ENCODE measurements at places on chromosomes 2 and 18.

DNA sequence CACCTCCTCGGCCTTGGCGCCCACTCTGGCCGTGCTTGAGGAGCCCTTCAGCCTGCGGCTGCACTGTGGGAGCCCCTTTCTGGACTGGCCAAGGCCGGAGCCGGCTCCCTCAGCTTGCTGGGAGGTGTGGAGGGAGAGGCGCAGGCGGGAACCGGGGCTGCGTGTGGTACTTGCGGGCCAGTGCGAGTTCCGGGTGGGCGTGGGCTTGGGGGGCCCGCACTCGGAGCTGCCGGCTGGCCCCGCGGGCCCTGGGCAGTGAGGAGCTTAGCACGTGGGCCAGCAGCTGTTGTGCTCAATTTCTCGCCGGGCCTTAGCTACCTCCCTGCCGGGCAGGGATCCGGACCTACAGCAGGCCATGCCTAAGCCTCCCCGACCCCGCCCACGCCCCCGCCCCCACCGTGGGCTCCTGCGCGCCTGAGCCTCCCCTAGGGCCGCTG is 25.3 kb upstream of the TNP1 start:
- no peak for DNase-seq

- DNase-seq: no peak
Measured at GRCh38 chr2:11750917-11751316, 4.5 kb downstream of the LPIN1 start.

- no peak for DNase-seq
Measured at GRCh38 chr2:12007282-12007681, 260.9 kb downstream of the LPIN1 start.

DNA sequence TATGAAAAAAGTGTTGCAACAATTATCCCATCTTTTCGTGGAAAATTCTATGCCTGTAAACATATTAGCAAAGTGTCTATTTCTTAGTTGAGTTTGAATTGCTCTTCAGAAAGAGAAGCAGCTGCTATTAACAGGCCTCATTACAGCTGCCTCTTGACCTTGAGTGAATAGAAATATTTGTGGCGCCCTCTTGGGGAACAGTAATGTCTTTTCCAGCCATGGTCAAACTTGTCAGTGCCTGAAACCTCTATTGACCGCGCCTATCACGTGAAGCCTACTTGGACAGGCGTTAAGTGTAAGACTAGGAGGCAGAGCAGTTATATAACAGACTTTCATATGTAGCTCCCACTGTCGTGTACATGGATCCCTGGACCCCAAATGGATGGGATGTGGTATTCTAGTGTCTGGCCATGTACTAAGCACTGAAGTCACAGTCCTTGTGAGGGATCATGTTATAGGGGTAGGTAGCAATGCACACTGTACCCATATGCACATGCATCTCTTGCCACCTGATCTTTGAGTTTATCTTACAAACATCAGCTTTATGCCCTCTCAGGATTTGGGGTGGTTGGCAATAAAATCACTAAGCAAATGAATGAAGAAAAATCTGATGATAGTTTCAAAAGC is 245.0 kb downstream of the PTGR3 start:
- peak; percentile 52 for DNase-seq

- no peak for DNase-seq
Measured at GRCh38 chr2:191150230-191150599, 579 bp downstream of the STAT4 start.

GRCh38 chr2:68721482-68722101 is 13.0 kb upstream of the ARHGAP25 start:
- no peak for DNase-seq

DNA sequence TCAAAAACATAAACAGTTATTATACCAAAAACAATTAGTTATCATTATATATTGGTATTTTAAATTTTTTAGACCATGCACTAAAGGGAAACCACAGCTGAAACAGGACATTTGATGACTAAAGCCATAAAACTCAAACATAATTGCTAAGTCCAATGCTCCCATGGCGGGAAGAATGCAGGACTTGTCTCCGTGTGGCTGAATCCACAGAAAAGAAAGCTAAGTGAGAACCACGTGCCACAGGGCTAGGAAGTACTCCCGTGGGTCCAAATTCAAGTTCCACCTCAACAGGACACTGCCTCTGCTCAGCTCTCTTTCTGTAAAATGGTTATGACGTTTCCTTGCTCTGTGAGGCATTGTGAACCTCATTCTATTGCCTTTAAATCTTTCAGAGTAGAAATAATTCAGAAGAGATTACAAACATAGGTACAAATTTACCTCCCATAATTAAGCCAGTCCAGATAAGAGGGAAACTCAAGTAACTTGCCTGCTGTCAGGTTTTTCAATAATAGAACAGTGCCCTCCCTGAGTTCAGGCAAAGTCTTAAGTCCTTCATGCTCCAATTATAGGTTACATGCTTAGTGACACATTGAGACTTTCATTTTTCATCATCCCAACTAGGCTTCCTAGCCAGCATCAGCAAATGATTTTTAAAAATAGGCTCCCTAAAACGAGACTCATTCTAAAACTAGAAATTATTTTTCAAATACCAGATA is 36.7 kb downstream of the FTCDNL1 start:
- DNase-seq: no peak

- DNase-seq: no peak
Measured at GRCh38 chr2:71417300-71418202, 35.8 kb upstream of the DYSF start.

DNA sequence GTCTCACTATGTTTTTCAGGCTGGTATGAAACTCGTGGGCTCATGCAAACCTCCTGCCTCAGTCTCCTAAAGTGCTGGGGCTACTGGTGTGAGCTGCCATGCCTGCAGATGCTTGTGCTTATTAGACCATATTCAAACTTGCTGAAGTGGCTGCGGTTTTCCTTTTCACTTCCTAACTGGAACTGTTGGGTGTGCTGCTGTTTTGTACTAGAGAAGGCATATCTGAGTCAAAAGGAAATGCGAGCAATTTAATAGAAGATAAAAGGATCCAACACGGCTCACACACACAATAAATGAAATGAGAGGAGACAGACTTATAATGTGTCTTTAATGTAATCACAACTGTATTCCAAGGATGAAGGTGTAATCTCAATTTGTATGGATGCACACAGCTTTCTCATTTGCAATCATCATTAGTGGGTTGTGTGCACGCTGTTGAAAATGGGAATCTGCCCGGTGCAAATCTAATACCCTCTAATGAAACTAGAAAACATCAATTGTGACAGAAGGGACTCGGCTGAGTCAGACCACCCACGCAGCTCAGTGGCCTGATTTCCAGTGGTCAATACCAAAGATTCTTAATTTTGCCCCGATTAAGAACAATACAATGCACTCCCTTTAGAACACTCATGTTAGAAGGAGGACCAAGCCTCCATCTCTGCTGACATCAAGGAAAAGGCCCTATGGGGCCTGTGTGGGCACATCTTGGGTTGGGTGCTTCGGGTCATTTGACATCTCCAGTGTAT is 532.7 kb downstream of the TDRD15 start:
- DNase-seq: no peak

DNA sequence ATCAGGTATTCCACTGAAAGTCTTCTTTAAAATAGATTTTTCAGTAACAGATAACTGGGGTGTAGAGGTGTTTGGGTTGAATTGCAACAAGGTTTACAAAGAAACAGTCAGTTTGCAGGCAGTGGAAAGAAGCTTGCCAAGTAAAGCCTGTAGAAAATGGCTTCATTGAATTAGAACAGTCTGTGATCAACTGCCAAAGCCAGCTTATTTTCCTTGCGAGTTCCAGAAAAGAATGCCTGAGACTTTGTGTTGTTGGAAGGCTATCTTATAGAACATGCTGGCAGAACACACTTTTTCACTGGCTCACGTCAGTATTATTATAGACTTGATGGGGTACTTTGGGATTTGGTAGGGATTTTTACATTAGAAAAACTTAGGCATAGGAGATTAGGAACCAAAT is 601.0 kb downstream of the XIRP2 start:
- DNase-seq: peak; percentile 42

DNA sequence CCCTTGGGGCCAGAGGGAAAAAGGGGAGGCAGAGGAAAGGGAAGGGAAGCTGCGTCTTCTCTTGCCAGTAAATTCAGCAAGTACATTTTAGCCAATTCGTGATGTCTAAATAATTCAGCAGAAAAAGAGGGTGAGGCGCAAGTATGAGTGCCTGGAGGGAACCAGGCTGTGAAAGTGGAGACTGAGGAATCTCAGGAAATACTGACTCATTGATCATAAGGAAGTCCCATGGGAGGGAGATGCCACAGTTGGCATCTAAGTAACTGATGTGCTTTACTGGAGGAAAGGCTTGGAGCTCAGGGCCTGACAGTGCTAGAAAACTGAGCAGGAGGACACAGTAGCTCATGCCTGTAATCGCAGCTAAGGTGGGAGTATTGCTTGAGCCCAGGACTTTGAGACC is 31.1 kb downstream of the KIF5C start:
- DNase-seq: no peak

DNA sequence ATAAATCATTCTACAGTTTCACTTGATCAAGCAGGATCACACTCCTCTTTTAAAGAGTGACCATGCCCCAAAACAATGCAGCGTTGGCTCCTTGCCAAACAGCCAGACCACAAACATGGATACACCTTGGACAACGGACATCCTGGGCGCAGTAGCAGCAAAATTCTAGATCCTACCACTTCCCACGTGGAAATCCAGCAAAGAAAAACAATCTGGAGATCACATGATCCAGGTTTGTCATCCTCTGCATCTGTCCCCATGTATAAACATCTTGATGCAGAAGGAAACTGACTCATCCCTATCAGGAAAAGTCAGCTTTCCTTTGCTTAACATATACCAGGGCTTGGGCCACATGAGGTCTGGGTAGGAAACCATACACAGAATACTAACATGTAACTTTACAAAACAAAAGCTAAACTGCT is 53.1 kb downstream of the ZNF521 start:
- DNase-seq: no peak

- DNase-seq: no peak
Measured at GRCh38 chr2:102619414-102620319, at the start of gene SLC9A2. Gene SLC9A2, plus strand, starts transcription at chr2:102619553. Its CDS starts 296 bp downstream, at chr2:102619849.

- DNase-seq: peak; percentile 22
Measured at GRCh38 chr2:217166241-217166850, 306.5 kb upstream of the TNP1 start.

GRCh38 chr2:64876137-64876647 is 113.0 kb upstream of the SLC1A4 start:
- DNase-seq: no peak

DNA sequence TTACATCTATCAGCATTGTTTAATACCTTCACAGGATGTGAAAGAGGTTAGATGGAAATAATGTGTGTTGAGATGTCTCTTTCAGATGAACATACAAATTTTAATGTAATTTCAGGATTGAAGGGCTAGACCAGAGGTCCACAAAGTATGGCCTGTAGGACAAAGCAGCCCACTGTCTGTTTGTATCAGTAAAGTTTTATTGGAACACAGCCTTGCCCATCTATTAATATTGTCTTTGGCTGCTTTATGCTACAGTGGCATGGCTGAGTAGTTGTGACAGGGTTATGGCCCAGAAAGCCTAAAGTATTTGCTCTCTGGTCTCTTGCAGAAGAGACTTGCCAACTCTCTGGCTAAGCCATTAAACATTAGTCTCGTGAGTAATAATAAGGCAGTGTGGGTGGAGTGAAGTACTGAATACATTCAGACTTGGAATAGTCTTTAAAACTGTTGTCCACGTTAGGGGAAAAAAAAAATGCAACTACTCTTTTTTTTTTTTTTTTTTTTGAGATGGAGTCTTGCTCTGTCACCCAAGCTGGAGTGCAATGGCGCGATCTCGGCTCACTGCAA is 74.5 kb upstream of the NOSTRIN start:
- DNase-seq: no peak

DNA sequence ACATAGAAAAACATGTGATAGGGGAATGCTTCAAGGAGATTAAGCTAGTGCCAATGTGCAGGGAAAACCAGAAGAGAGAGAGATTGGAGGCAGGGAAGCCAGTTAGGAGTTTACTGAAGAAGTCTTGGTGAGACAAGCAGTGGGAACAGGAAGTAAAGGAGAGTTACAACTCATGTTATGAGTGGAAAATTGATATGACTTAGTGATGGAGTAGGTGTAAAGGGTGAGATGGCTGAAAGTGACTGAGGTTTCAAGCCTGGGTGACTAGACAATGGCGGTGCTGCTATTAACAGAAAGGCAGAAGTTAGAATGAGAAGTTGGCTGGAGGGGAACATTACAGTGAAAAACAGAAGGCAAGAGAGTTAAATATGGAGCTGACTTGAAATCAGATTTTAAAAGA is 16.5 kb downstream of the DOK1 start:
- no peak for DNase-seq

GRCh38 chr2:120653871-120654270 is 81.8 kb upstream of the GLI2 start:
- DNase-seq: no peak

DNA sequence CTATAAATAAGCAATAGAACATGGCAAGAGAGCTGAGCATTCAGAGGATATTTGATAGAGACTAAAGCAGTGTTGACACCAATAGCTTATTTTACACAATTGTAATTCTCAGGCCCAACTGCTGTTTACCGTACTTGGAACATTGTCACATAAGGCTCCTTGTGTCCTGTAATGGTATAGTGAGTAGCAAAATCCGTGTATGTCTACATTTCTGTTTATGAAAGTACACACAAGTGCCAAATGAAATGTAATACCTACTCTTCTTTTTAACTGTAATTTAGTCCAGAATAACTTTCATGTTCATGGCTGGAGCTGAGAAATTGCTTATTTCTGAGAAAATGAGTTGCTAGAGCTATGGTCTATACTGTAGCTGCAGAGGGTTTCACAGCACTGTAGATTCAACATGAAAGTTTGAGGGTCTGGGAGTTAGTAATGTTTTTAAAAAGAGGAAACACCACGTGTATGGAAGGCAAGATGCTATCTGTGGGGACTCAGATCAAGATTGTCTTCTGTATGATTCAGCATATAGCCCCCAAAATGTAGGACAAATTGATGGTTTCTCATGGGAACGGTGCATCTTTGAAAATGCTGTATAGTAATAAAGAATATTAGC is 110.2 kb upstream of the NOSTRIN start:
- no peak for DNase-seq

- no peak for DNase-seq
Measured at GRCh38 chr2:231360881-231361371, 34.6 kb upstream of the B3GNT7 start.

DNA sequence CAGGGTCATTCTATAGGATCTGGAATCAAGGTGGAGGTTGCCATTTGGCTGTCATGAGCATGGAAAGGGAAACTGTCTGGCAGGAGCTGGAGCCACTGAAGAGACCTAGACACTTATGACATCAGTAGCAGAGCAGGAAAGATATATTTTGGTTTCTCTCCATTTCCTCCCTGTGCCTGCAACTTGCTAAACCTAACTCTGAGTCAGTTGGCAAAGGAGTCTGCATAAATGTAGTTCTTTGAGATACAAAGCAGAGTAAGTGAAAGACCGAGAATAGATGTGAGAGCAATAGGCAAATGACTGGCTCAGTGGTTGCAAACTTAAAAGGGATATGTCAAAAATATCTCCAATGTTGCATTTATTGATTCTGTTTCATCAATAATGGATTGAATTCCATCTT is 757.7 kb downstream of the KCNJ3 start:
- DNase-seq: no peak

- DNase-seq: no peak
Measured at GRCh38 chr18:35926884-35927283, 45.6 kb upstream of the RMP24 start.
